ENCODE measurements at places on chromosomes 11 and 22.
A peak's percentile ranks its signal among the peaks of the same experiment; 100 is the strongest.

- H3K27me3 ChIP-seq, result no peaks in the 10 kb centered on the region
- no peak overlapping the region for H3K4me3 ChIP-seq
- H3K36me3 ChIP-seq, result no peaks in the 10 kb centered on the region
- DNase-seq, result no peak
Measured at GRCh38 chr22:43207849-43208702, 21.1 kb upstream of the TTLL12 start.

- H3K27me3 ChIP-seq, result peaks cover 47% of the 10 kb centered on the region
- H3K4me3 ChIP-seq, result no peak overlapping the region
- DNase-seq, result no peak
- no peak overlapping the region for H3K27ac ChIP-seq
Measured at GRCh38 chr11:92227230-92227814, 2.7 kb downstream of the FAT3 start.

- DNase-seq, result peak; percentile 8
- no peaks in the 10 kb centered on the region for H3K4me1 ChIP-seq
- no peaks in the 10 kb centered on the region for H3K27me3 ChIP-seq
Measured at GRCh38 chr11:128767591-128768001, 73.7 kb downstream of the FLI1 start.

- H3K36me3 ChIP-seq, result no peaks in the 10 kb centered on the region
- peaks cover 30% of the 10 kb centered on the region for H3K4me1 ChIP-seq
- DNase-seq, result peak; percentile 42
Measured at GRCh38 chr11:70020336-70021214, 57.5 kb upstream of the ANO1 start.

DNA sequence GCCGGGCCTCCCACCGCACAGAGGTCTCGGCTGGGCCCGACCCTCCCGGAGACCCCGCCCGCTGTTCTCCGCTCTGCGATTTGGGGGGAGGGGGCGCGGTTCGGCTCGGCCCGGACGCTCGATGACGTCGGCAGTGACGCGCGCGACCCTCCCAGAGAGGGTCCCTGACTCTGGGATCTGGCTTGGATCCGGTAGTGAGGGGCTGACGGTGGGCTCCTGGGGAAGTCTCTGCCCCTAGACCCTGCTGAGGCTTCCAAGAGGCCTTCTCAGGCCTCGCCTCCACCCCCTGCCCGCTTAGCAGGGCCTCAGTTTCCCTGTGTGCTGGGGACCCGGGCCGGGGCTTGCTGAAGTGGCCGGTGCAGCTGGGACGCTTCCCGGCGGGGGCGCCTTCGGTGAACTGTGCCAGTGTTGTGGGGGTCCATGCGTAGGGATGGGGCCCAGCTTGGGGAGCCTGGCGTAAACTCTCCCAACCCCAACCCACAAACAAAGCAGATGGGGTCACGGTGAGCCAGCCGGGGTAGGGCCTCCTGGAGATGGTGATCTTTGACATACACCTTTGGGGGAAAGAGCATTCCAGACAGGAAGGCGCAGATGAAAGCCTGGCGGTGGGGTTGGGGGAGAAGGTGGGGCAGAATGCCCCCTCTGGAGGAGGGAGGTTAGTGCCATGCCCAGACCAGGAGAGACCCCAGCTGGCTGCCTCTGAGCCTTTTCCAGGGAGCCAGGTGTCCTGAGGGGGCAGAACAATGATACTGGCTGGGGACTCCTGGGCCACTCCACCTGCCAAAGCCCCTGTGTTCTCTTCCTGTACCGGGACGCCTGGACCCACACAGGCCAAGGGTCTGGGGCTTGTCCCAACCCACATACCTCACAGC is 1.0 kb downstream of the B4GALNT4 start:
- H3K27ac ChIP-seq, result no peak overlapping the region
- H3K27me3 ChIP-seq, result no peaks in the 10 kb centered on the region
- no peaks in the 10 kb centered on the region for H3K36me3 ChIP-seq

- no peak for DNase-seq
- H3K27me3 ChIP-seq, result no peaks in the 10 kb centered on the region
- no peak overlapping the region for H3K4me3 ChIP-seq
- no peaks in the 10 kb centered on the region for H3K36me3 ChIP-seq
- H3K27ac ChIP-seq, result no peak overlapping the region
Measured at GRCh38 chr11:31535479-31535878, 25.9 kb downstream of the ELP4 start.

DNA sequence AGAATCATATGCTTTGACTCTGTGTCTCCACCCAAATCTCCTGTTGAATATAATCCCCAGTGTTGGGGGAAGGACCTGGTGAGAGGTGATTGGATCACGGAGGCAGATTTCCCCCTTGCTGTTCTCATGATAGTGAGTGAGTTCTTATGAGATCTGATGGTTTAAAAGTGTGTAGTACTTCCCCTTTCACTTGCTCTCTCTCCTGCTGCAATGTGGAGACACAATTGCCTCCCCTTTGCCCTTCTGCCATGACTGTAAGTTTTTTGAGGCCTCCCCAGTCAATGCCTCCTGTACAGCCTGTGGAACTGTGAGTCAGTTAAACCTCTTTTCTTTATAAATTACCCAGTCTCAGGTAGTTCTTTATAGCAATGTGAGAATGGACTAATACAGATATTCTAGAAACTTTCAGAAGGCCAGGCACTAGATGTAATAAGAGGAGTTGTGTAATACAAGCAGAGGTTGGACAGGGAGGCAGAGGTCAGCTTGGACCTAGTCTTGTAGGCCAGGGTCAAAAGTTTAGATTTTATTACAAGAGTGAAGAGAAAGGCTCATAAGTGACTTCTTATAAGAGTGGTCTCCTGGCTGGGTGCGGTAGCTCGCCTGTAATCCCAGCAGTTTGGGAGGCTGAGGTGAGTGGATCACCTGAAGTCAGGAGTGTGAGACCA is 9.3 kb upstream of the SERPING1 start:
- no peaks in the 10 kb centered on the region for H3K36me3 ChIP-seq
- no peak overlapping the region for H3K4me3 ChIP-seq
- H3K27ac ChIP-seq, result no peak overlapping the region
- no peaks in the 10 kb centered on the region for H3K4me1 ChIP-seq

DNA sequence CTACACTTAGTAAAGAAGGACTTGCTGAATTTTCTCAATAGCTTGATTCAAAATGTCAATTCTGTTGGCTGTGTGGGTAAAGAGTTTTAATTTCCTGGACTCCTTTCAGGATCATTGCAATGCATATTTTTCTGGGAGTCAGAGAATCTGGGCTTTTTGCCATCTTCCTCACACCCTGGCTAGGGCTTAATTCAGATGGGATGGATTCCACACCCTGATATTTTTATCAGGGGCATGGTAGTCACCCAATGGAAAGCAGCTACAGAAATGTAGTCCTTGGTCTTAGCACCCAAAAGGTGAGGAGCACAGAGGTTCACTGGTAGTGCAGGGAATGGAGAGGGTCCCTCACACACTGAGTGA is 79.3 kb downstream of the SGSM3 start:
- no peak for DNase-seq
- no peaks in the 10 kb centered on the region for H3K27me3 ChIP-seq
- no peak overlapping the region for H3K27ac ChIP-seq
- H3K36me3 ChIP-seq, result no peaks in the 10 kb centered on the region

DNA sequence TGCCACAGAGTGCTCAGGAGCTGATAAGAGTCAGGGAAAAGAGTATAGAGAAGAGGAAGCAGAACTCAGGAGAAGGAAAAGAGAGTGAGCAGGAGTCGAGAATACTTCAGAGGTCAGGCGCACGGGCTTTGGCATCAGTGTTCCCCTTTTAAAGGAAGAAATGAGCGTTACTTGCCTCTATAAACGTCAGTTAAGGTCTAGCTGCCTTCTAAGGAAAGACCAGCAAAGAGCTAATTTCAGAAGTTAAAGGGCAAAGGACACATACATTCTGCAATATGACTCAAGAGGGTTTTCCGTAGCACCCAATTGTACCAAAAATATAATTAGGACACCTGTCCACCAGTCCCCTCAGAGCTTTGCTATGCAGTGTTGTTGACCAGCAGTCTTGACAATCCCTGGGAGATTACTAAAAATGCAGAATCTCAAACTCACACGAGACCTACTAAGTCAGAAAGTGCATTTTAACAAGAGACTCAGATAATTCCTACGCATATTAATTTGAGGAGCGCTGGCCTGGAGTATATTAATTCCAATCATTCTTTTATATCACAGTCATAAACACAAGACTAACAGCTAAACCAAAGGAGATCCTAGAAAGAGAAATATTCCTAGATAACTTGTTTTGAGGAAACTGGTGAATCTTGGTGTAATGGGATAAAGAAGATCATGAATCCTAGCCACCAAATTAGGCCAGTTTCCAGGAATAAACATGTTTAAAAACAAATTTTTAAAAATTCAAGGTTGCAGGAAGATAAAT is 249.0 kb downstream of the CADM1 start:
- DNase-seq, result no peak
- no peaks in the 10 kb centered on the region for H3K27me3 ChIP-seq
- no peaks in the 10 kb centered on the region for H3K4me1 ChIP-seq
- no peaks in the 10 kb centered on the region for H3K36me3 ChIP-seq

DNA sequence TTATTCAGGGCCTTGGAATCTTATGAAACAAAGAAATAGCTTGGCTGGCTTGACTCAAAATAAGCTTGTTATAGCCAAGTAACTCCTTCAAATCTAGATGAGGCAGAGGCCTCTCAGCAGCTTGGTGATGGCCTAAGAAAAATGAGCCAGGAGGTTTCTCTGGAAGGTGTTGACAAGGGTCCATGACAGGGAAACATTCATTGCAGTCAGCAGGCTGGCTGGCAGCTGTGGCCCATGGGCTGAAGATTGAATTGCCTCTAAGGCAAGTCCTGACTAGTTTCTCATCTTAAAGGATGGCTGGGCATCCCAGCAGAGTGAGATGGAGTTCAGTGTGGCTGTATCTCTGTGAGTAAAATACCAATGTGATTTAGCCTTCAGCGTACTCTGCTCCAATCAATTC is 441.0 kb downstream of the NELL1 start:
- no peaks in the 10 kb centered on the region for H3K27me3 ChIP-seq
- no peak for DNase-seq
- no peak overlapping the region for H3K27ac ChIP-seq
- no peak overlapping the region for H3K4me3 ChIP-seq

GRCh38 chr11:26229257-26229656 is 102.7 kb upstream of the ANO3 start:
- peak overlapping the region; percentile 88 for H3K27ac ChIP-seq
- H3K27me3 ChIP-seq, result no peaks in the 10 kb centered on the region
- H3K4me1 ChIP-seq, result peaks cover 47% of the 10 kb centered on the region
- no peaks in the 10 kb centered on the region for H3K36me3 ChIP-seq

GRCh38 chr11:96339706-96340554 is 3.1 kb downstream of the MAML2 start:
- peaks cover 42% of the 10 kb centered on the region for H3K4me1 ChIP-seq
- H3K4me3 ChIP-seq, result peak overlapping the region; percentile 41
- H3K27me3 ChIP-seq, result no peaks in the 10 kb centered on the region
- peak overlapping the region; percentile 47 for H3K27ac ChIP-seq

- H3K27me3 ChIP-seq, result no peaks in the 10 kb centered on the region
- H3K4me3 ChIP-seq, result no peak overlapping the region
- H3K4me1 ChIP-seq, result no peaks in the 10 kb centered on the region
- H3K36me3 ChIP-seq, result no peaks in the 10 kb centered on the region
- no peak overlapping the region for H3K27ac ChIP-seq
Measured at GRCh38 chr11:30753994-30754393, 167.8 kb upstream of the MPPED2 start.

GRCh38 chr22:26763633-26764361 is 106.4 kb downstream of the MIAT start:
- DNase-seq, result peak; percentile 56
- H3K36me3 ChIP-seq, result no peaks in the 10 kb centered on the region
- H3K4me1 ChIP-seq, result peaks cover 10% of the 10 kb centered on the region
- H3K27ac ChIP-seq, result no peak overlapping the region
- no peak overlapping the region for H3K4me3 ChIP-seq
- H3K27me3 ChIP-seq, result no peaks in the 10 kb centered on the region

GRCh38 chr11:77778118-77778517 is 42.4 kb downstream of the RSF1 start:
- peaks cover 4% of the 10 kb centered on the region for H3K36me3 ChIP-seq
- H3K27me3 ChIP-seq, result no peaks in the 10 kb centered on the region
- H3K4me1 ChIP-seq, result no peaks in the 10 kb centered on the region
- no peak overlapping the region for H3K27ac ChIP-seq
- H3K4me3 ChIP-seq, result no peak overlapping the region
